Right hindlimb (tissue), 1 donor: ENCODE measurements at places on chromosomes 7 and 10.

- DNase-seq, result no peak
These were observed 1.1 kb upstream of the HERPUD2 start for GRCh38 chr7:35695987-35696386.

GRCh38 chr10:131238669-131239280 lies 72.7 kb downstream of the TCERG1L start:
- no peak for DNase-seq

DNA sequence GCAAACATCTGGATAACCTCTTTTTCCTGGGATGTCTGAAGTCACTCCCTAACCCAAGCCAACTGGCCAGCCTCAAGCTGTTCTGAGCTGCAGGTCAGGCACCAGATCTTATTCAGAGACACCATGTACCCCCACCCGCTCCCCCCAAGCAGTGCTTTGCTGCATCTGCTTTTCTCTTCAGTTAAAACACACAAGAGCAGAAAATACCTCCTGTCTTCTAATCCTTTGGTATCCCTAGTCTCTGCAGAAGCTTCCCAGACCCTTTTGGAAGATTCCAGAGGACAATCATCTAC lies 3.0 kb downstream of the ZNF488 start:
- DNase-seq, result peak; percentile 65

GRCh38 chr7:137590071-137590755 lies 246.7 kb upstream of the PTN start:
- no peak for DNase-seq

DNA sequence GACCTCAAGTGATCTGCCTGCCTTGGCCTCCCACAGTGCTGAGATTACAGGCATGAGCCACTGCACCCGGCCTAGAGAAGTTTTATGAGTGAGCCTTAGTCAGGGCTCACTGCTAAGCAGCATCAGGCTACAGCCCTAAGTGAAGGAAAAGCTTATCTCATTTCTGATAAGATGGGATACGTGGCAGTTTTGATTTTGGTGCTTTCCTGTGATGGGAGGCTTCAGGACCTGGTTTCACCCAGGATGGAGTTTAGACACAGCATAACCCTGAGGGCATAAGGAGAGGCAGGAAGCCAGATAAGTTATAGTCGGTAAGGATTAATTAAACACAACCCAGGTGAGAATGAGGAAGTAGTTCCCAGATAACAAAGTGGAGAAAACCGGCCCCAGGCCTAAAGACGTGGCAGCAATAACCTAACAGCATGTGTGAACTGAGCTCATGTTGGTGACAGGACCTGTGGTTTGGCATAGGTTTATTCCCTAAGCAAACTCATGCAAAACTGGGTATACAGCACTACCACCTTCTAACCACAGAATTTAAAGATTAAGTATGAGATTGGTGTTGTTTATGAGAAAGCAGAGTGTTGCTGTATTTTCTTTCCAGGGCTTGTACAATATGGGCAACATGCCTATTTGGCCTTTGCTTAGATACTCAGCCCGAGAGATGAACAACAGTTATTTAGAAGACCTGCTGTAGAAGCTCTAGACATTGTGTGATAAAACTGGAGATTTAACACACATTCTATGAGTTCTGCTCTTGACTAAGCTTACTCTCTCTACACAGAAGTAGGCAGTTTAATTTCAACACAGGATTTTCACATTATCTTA lies 119.4 kb downstream of the COL28A1 start:
- no peak for DNase-seq
